Pulmonary artery endothelial cell (primary cell): ENCODE measurements at places on chromosomes 5 and 9. TPM values are rescaled to one million over a fixed set of nuclear protein-coding genes. Genes with fewer than 3 reads are reported as not detected.

- DNase-seq: no peak
These were observed 129.8 kb upstream of the IL12B start for GRCh38 chr5:159459951-159460538.

DNA sequence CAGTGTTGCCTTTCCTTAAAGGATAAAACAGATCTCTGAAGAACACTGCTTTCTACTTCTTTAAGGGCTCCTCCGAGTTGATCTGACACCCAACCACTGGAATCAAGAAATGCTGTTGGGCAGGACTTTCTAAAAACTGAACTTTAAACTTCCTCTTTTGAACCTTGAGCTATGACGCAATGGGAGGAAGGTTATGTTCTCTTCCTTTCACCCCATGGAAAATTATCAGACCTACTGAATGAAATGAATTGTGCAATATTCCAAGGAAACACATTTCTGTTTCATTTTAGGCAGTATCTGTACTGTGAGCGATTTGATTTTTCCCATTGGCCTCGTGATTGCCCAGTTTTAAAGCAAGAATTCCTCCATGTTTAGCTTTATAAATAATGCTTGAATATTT lies 206.0 kb upstream of the PRR16 start:
- DNase-seq: no peak

DNA sequence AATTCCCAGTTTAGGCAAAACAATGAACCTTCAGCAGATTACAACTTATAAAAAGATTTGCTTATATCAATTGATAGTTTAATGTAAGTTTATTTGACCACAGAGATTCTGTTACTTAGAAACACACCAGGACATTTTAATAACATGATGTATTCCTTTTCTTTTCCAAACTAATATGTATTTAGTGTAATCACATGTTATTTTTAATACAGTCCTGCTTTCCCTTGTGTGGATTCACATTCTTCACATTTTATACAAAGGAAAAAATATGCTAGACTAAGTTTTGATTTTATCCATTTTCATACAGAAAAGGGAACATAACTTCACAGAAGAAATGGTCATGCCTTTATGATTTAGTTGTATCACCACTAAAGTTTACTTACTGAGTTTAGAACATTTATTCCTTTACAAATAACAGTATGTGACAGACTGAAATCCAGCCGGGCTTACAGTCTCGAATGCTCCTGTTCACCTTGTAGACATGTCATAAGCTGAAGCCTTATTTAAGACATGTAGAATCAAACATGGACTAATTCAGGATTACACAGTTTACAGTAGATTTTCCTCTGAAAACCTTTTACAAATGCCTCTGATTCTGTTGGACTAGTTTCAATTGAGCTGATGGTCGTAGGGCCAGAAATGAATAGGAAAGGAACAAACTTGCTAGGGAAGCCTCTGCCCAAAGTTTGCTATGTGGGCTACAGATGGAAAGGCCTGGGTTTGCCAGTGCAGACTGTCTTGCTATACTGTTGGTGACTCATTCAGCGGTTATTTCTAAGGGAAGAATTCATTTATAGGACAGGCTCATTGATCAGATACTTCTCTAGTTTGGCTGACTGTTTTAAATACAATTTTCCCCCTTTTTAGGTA lies 6.6 kb upstream of the ASPN start:
- no peak for DNase-seq

- DNase-seq: no peak
These were observed 374.7 kb downstream of the ZSWIM6 start for GRCh38 chr5:61706751-61707150.

DNA sequence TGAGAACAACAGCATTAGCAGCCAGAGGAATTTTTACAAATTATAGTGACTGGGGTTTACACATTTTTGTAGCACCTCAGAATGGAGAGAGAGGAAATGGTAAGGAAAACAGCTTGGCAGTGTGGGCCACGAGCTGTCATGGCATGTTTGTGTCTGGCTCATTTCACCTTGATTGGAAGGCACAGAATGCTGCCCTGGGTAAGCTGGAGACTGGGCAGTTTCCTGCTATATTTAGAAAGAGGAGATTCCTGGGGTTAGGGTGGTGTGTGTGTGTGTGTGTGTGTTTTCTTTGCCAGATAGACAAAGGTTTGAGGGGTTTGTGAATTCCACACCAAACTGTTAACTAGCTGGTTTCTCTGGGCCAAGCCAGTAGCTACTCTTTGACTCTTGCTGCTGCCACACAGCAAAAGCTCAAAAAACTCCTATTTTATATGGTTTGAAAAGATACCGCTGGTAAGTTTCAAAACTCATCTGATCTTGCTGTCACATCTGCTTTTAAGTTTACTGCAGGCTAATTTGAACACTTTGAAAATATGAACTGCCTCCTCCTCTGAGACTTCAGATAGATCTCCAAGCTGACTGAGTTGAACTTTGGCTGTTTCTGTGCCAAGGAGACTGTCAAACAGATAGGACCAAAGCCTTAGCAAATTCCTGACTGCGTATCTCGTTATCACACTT lies 9.1 kb downstream of the ARHGAP26 start:
- no peak for DNase-seq

The PKD2L2 gene
- not detected in 2 replicates for total RNA-seq

GRCh38 chr5:10073441-10074104 lies 176.1 kb downstream of the ATPSCKMT start:
- DNase-seq: no peak

DNA sequence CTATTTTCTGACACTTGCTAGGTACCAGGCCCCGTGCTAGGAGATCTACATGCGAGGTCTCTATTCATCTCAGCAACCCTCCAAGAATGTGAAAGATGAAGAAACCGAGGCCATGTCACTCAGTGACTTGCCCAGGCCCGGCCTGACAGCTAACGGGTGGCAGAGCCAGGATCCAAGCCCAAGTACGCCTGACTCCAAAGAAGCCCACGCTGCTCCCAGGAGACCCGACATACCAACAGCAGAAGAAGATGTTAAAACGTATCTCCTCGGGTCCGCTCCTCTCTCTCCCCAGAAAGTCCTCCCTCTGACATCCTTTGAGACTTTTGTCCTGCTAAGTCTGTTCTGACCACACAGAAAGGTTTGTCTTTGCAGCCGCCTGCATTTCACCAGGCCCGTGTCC lies 65.2 kb downstream of the CRB2 start:
- no peak for DNase-seq

The GMCL2 gene
- total RNA-seq: not detected in 2 replicates

The AMBP gene
- total RNA-seq: not detected in 2 replicates

GRCh38 chr5:115366223-115366622 lies 69.8 kb upstream of the CCDC112 start:
- peak; percentile 99 for DNase-seq

GRCh38 chr5:146006470-146007190 lies 70.3 kb downstream of the SH3RF2 start:
- DNase-seq: no peak

GRCh38 chr9:37920471-37921167 lies 16.7 kb upstream of the SLC25A51 start:
- DNase-seq: no peak

GRCh38 chr9:80492221-80492620 lies 920.5 kb downstream of the TLE4 start:
- no peak for DNase-seq

DNA sequence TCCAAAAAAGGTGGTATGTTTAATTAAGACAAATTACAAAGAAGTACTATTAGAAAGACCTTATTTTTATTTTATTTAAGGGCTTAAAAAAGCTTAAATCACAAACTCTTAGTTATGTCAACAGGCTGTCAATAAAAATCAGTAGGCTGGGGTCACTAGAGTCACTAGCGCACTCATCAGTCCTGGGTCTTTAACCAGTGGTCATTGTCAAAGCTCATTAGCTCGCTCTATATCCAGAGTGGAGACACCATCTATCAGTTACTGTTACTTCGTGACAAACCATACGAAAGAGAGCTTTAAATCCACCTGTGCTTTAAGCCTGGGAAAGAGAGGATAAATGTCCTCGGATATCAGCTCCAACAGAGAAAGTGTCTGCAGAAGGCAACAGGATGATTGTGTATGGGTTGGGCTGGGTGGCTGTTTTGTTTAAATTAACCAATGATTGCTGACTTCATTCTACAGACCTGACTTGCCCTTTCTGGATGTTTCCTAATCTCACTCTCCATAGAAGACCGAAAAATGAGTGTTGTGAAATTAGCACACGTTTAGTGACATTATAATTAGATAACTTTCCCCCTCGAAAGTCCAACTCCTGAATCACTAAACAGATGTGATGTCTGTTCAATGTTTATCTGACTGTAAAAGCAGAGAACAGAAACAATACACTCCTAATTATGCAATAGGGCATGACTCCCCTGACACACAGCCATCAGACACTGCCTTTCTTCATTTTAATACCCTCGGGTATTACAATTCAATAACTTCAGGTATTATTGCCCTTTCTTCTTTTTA lies 123.6 kb upstream of the TNPO1 start:
- DNase-seq: no peak

- DNase-seq: no peak
These were observed 59.9 kb downstream of the GRAMD2B start for GRCh38 chr5:126483156-126483555.

The NPM1 gene
- total RNA-seq: 1,356 and 1,666 TPM in 2 replicates

The PDE8B gene
- total RNA-seq: not detected in 2 replicates

- no peak for DNase-seq
These were observed 6.8 kb downstream of the PLGRKT start for GRCh38 chr9:5430912-5431311.

DNA sequence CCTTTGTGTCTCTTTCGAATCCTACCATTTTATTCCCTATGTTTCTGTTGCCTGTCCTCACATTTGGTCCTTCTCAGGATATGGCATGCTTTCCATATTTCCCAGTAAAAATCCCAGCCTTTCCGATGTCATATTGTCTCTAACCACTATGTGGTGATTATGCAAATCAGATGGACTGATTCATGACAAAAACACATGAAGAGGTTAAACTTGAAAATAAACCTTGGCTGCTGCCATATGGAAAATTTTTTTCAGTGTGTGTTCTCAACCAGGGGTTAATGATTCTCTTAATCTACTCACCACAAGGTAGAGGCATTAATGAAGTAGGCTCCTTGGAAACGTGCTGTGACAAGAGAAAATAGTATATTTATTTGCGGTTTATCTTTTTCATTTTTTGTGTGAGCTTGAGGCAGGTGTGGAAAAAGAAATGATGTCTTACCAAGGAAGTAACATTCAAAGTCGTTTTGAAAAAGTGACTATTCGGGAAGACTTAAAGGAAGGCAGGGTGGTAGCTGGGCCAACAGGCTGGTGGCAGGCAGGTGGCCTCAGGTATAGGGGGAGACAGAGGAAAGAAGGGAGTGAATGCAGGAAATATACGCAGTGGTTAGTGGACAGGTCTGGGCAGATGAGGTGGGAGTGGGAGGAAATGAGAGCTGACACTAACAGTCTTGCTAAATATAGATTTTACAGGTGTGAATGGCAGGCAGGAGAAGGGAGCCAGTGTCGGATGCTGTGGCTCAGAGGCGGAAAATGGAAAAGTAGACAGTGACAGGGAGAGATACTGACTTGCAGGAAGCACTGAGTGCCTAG lies 46.2 kb downstream of the DMRT2 start:
- DNase-seq: no peak

The ANKRD31 gene
- not detected in 2 replicates for total RNA-seq

DNA sequence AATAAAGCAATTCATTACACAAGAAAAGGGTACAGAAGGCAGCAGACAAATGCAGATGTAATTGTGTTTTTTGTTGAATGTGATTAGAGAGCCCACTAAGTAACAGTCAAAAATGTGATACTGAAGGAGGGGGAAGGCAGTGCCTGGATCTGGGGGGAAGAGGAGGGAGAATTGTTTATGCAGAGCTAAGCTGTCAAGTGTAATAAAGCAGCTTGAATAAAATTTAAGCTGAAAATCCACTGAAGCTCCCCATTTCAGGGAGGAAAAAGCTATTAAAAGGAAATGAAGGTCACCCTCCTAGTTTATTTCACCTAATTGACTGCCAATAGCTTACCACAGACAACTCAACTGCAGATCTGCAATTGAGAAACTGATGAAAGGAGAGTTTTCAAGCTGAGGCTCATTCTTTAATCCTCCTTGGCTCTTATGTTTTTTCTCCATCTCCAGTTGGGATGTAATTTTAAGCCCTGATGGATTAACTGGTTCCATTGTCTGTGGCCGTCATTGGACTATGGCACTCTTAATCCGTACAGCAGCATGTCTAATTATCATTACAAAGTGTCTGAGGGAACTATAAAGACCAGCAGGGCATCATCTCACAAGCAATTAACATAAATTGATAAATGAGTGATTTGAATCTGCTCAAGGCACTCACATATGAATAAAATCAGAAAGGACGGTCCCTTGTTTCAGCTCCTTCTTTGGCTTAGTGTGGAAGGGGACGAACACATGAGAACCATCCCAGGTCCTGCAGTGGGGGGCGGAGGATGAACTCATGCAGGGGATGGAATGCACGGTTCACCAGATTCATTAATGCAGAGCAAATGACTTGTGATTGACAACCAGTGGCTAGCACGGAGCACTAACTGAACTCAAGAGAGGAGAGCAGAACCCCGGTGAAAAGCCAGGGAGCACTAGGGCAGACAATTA lies 38.5 kb downstream of the TLE1 start:
- DNase-seq: no peak

The ARSI gene
- total RNA-seq: 0.04 TPM in 1 of 2 replicates, not detected in the other

DNA sequence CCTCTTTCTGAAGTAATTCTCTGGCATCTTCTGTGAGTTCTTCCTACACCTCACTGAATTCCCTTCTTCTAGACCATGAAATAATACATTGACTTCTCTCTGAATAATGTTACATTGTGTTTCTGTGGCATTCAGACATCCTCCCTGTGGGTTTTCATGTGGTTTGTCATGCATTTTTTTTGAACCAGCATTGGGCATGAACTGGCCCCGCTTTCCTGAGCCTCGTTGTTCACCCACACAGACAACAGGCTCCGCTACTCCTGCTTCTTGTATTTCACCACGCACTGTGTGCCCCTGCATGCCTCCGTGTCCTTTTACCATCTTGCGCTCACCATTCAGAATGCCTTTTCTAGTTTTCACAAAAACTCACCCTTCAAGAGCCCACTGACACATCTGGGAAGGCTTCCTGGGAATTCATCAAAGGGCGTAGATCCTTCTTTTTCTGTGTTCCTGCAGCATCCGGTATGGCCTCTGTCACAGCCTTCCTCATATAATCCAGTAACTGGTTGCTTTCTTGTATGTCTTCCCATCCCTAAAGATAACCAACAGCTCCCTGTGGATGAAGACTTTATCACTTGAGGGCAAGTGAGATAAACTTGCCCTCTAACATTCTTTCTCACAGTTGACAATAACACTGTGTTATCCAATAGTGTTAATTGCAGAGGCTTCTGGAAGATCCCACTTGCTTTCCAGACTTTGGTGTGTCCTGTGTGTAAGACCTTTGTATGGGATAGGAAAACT lies 51.5 kb upstream of the ADAMTSL1 start:
- no peak for DNase-seq

The RNF183 gene
- not detected in 2 replicates for total RNA-seq

The PCSK1 gene
- total RNA-seq: 2.2 and 3.4 TPM in 2 replicates

The ENTREP1 gene
- total RNA-seq: 1.5 and 3.5 TPM in 2 replicates

The FASTKD3 gene
- total RNA-seq: 12.7 and 13.3 TPM in 2 replicates

The BASP1 gene
- 73.9 and 76.4 TPM in 2 replicates for total RNA-seq

The FOXD4 gene
- total RNA-seq: 0.13 and 0.14 TPM in 2 replicates

DNA sequence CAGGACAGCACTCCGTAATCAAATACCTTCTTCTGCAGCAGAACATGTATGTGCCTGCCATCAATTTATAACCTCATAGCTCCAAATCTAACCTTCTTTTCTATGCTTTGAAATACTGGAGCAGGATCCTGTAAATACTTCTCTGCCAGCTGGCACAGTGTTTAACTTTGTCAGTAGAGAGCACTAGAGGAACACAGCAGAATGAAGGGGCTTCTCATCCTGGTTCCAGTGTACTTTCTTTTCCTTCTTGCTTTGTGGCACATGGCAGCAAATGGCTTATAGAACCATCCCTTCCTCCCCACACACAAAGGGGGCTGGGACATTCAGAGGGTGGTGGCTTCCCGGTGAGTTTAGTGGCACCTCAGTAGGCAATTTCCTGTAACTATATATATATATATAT lies 3.8 kb upstream of the FBXW11 start:
- DNase-seq: no peak

The FLT4 gene
- total RNA-seq: 1.5 and 3.2 TPM in 2 replicates

The HSPB3 gene
- not detected in 2 replicates for total RNA-seq
